ENCODE measurements at places on chromosomes 3 and 15.

GRCh38 chr3:27713435-27714145, 8.5 kb downstream of the EOMES start:
- DNase-seq: no peak

GRCh38 chr3:138923531-138923994, 23.4 kb downstream of the FOXL2 start:
- DNase-seq: peak; percentile 68

DNA sequence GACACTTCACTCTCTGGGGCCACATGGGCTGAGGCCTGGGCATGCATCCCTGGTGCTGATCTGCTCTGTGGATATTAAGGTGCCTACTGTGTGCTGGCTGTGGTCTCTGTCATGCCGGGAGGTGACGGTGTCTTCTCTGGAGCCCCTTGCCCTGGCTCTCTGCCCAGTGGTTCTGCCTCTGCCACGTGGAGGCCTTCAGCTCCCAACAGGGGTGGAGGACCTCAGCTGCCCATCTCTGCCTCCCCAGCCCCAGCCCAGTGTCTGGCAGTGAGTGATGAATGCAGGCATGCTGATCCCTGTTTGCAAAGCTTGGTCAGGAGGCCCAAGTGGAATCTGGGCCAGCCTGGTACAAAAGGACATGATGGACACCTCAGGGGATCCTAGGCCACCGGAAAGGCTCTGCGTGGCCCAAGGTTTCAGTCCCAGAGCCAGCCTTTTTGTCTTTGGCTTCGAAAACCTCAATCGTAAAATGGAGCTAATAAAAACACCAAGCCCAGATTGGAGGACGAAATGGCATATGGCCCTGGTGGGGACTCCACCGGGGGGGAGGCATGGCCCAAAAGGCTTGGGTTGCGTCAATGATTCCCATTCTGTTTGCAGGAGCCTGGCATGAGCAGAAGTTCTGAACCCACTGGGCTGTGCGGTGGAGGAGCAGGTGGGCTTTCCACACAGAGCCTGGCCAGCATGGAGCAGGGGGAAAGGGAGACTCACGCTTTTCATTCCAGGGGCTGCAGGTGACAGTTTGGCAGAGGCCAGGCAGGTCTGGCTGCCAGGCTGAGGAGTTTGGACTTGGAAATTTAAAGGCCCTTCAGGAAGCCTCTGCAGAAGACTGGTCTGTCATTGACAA, 54.7 kb upstream of the KLF13 start:
- DNase-seq: no peak

DNA sequence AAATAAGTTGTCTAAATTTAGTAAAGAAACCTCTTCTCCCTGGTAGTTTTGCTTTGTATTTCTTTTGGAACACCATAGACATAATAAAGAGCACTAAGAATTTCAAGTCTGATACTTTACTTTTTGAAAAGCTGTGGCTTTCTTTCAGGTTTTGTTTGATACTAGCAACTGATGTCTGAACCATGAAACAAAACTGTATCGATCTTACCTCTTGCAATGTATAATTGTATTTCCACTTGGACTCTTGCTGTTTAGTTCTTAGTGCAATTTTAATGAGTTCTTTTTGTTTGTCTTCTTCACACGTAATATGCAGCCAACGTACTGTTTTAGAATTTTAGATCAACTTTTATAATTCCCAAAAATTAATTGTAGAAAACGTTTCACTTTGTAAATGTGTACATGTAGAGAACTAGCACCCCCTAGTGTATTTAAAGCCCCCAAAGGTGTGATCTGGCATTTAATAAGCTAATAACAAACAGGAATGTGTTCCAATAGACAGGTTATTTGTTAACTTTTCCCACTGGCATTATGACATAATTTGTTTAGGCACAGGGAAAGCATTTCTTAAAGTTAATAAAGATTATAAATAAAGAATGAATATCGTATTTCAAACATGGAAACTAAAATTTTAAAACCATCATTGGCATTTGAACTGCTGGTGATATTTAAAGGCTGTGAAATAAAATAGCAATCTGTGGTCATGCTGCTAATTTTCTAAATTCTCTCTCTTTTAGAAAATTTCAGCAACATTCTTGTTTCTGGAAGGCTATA, 289.1 kb upstream of the DNAJC19 start:
- no peak for DNase-seq

GRCh38 chr3:10516544-10517452, 11.4 kb upstream of the ATP2B2 start:
- no peak for DNase-seq

- DNase-seq: no peak
These were observed 116.8 kb downstream of the AKAP13 start for GRCh38 chr15:85497172-85497569.

- DNase-seq: no peak
These were observed 271.7 kb downstream of the RPLP1 start for GRCh38 chr15:69724333-69724732.

GRCh38 chr3:105662306-105662705, 206.5 kb downstream of the CBLB start:
- no peak for DNase-seq

DNA sequence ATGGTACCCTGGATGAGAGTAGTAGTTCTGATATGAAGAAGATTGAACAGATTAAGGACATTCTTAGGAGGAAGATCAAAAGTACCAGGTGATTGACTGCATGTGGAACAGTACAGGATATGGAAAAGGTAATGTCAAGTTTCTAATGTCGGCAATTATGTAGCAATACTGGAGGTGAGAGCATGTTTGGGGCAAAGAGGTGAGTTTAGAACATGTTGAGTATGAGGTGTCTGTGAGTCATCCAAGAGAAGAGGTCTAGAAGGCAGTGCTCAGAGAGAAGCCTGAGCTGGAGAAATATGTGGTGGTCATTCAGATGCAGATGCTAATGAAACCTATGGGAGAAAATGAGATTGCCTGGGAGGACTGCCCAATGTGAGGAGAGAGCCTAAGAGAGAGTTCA, 305.6 kb downstream of the ZBTB20 start:
- DNase-seq: no peak

DNA sequence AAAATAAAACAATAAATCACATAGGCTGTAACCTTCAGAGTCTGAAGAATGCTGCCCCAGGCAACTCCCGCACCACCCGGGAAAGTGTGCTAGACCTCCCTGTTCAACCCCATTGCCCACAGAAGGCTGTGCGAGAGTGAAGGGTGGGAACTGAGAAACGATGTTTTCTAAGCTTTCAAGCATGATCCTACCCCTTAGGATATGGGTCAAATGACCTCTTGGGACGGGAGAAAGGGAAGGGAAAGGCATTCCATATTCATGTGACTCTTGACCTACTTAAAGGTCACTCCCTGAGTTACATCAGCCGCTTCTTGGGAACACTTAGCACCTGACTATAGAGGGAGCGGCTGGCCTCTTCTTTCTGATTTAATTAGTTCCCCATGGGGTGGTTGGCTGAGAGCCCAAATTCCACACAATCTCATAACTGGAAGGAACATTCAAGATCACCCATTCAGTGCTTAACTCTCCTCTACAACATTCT, 114.7 kb upstream of the SLC24A5 start:
- DNase-seq: no peak
